ENCODE measurements at places on chromosomes 11 and 22. TPM values are rescaled to one million over a fixed set of nuclear protein-coding genes. Genes with fewer than 3 reads are reported as not detected.

GRCh38 chr11:19422276-19422675 lies 181.5 kb upstream of the E2F8 start:
- DNase-seq: no peak

Gene TMEM179B
- 52.8 TPM for total RNA-seq

Gene SCN2B
- total RNA-seq: under 0.01 TPM

GRCh38 chr11:117387992-117388755 lies 60.5 kb downstream of the CEP164 start:
- no peak for DNase-seq

- DNase-seq: no peak
Measured at GRCh38 chr11:71321433-71322191, 69.2 kb upstream of the SHANK2 start.

GRCh38 chr11:18011633-18012032 lies 1.2 kb downstream of the SERGEF start:
- no peak for DNase-seq

- no peak for DNase-seq
Measured at GRCh38 chr11:114122686-114123085, 63.2 kb downstream of the ZBTB16 start.

Gene BTG4
- total RNA-seq: not detected

GRCh38 chr11:7904917-7905316 lies 26.2 kb downstream of the OR10A6 start:
- DNase-seq: no peak

All from epithelial cell of proximal tubule (primary cell).